ENCODE measurements at places on chromosomes 2 and 18. TPM values are rescaled to one million over a fixed set of nuclear protein-coding genes. Genes with fewer than 3 reads are reported as not detected.

The DSC2 gene
- total RNA-seq = 0.14 TPM

The FBXO36 gene
- total RNA-seq = 1.6 TPM

The LOXHD1 gene
- not detected for total RNA-seq

The UGT1A5 gene
- total RNA-seq = not detected

The ASPRV1 gene
- 0.14 TPM for total RNA-seq

The SLC5A7 gene
- not detected for total RNA-seq

The UGT1A3 gene
- total RNA-seq = not detected

The CHRNA1 gene
- 0.07 TPM for total RNA-seq

The MYO7B gene
- 0.14 TPM for total RNA-seq

The RASGRP3 gene
- total RNA-seq = 42.4 TPM

The TLX2 gene
- not detected for total RNA-seq

The RAB6C gene
- not detected for total RNA-seq

The WDR54 gene
- total RNA-seq = 37.7 TPM

The PROKR1 gene
- not detected for total RNA-seq

The DNAH7 gene
- total RNA-seq = 0.13 TPM

The POTEJ gene
- not detected for total RNA-seq

The CHAC2 gene
- total RNA-seq = 20.0 TPM

The ZNF385B gene
- not detected for total RNA-seq

The SP9 gene
- not detected for total RNA-seq

The RAB17 gene
- 2.9 TPM for total RNA-seq

The GPR17 gene
- total RNA-seq = not detected

The CCDC148 gene
- total RNA-seq = 0.27 TPM

The ECEL1 gene
- total RNA-seq = under 0.01 TPM

The HNMT gene
- 15.7 TPM for total RNA-seq

Measured in thoracic aorta endothelial cell (primary cell).